Left lung (tissue), 14 donors: ENCODE measurements at places on chromosomes 12 and 14.

GRCh38 chr14:63388766-63389431, 70.2 kb upstream of the GPHB5 start:
- DNase-seq: peak; percentile 63

DNA sequence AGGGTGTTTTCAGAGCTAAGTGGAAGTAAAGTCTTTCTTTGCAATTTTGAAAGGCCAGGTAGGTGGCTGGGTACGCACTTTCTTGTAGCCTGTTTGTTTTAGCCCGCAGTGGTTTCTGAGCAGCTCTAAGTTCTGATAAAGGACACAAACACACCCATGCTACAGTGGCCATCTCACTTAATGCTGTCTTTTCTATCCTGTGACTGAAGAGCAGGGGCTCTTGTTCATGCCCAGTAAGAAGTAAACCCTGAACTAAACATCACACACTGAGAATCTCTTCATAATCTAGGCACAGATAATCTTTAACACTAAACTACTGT, 427.2 kb downstream of the RAD51B start:
- no peak for DNase-seq

GRCh38 chr12:121858662-121859572, at the start of gene HPD:
TSS of gene HPD (minus strand) at chr12:121858859. CDS start at chr12:121858823, 36 bp downstream.
- DNase-seq: no peak

GRCh38 chr12:119363037-119363436, 28.5 kb downstream of the CCDC60 start:
- DNase-seq: no peak

GRCh38 chr14:105931808-105932483, 405.6 kb downstream of the TMEM121 start:
- DNase-seq: no peak

DNA sequence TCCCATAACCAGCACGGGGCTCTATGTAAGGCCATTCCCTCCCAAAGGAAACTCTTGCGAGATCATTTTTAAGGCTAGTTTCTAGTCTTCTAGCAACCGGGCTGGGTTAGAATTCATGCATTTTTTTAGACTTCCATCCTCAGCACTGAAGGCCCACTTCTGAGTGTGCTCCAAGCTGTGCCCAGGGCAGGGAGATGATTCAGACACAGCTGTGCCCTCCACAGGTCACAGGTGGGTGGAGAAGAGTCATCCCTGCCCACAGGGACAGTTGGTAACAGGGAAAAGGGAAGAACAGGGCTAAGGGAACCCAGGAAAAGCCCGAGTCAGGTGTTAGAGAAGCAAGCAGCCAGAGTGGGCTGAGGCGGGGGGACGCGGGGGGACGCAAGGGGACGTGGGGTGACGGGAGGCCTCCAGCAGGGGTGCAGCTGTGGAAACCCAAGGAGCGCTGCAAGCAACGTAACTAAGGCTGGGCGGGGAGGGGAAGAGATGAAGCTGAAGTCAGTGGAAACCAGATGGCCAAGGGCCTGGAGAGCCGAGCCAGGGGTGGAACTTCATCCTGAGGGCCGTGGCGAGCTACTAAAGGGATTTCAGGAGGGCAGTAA, 27.2 kb upstream of the PPP2R5C start:
- no peak for DNase-seq

DNA sequence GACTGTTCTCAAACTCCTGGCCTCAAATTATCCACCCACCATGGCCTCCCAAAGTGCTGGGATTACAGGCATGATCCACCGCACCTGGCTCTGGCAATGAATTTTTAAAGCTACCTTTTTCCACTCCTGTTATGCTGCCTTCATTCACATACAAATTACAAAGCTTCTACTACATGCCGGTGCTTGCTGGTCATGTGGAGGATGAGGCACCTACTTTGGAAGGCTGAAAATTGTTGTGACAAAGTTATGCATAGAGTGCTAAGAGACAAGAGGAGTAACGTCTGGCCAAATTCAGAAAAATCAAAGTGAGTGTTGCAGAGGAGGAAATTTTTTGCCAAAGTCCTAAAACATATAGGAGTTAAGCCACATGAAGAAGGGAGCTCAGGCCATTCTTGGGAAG, 191.7 kb upstream of the PPFIA2 start:
- DNase-seq: no peak

DNA sequence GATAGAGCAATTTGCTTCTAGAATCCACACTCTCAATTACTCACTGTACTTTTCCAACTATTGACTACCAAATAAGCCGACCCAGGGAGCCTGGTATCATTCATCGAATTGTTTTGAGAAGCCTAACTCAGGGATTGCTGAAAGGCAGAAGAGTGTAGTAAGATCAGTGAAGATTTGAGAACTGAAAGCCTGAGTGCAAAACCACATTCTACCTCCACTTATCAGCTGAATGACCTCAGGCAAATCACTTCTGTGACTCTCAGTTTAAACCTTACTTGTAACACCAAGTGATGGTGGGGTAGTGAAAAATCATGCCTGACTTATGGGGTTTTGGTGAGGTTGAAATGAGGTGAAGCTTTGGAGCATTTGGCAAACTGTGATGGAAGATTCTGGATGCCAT, 126.1 kb upstream of the MAX start:
- no peak for DNase-seq

DNA sequence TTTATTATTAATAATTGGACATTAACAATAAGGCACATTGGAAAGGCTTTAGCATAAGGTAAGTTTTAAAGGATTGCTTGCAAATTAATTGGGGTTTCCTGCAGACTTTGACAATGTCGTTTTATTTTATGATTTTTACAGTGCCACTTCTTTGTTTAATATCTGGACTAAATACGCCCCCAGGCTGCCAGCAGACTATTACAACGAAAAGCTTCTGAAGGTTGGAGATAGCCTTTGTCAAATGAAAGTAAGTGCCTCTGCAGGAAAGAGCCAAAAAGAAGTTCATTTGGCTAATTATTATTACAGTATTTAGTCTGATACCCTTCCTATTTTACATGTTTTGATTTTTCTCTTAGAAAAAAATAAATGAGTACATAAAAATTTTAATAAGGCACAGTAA, 11.3 kb downstream of the CFAP54 start:
- DNase-seq: no peak

GRCh38 chr14:89425931-89426330, 8.9 kb upstream of the FOXN3 start:
- no peak for DNase-seq

- no peak for DNase-seq
Measured at GRCh38 chr12:93153321-93153720, 224.2 kb upstream of the EEA1 start.

GRCh38 chr12:116373572-116374206, 96.2 kb upstream of the MED13L start:
- DNase-seq: no peak

DNA sequence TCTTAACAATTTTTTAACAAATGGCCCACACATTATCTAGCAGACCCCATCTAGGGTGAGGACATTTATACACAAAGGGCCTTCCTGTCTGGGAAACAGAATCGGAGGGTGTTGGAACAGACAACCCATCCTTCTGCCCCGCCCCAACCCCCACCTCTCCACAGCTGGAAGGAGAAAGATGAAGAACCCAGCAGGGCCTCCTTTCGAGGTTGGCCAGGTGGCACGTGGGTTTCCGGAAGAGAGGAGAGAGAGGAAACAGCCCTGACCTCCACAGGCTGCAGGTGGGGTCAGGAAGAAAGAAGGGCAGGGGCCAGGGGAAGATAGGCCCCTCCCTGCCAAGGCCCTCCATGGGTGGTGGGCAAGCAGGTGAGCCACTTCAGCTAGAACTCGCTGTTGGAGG, 57.2 kb downstream of the LRRC74A start:
- no peak for DNase-seq

GRCh38 chr12:52865090-52865944, 16.5 kb upstream of the KRT78 start:
- peak; percentile 78 for DNase-seq

DNA sequence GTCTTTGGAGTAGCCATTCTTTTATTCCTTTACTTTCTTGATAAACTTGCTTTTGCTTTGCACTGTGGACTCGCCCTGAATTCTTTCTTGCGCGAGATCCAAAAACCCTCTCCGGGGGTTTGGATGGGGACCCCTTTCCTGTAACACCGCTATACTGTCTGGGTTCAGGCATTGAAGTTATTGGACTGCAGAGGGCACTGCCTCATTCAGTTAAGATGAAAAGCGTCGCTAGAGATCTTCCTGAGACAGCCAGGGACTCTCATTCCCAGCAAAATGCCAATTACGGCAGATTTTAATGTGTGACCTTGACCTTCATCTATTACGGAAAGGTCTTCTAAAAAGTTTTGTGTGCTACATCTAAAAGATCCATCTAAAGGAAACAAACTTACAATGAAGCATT, 17.3 kb upstream of the RIMKLB start:
- no peak for DNase-seq

- no peak for DNase-seq
Measured at GRCh38 chr12:114995891-114996290, 311.9 kb upstream of the TBX3 start.

GRCh38 chr14:104297313-104297704, 158.9 kb downstream of the KIF26A start:
- peak; percentile 39 for DNase-seq

GRCh38 chr14:103423050-103423461, 37.8 kb downstream of the MARK3 start:
- DNase-seq: no peak

DNA sequence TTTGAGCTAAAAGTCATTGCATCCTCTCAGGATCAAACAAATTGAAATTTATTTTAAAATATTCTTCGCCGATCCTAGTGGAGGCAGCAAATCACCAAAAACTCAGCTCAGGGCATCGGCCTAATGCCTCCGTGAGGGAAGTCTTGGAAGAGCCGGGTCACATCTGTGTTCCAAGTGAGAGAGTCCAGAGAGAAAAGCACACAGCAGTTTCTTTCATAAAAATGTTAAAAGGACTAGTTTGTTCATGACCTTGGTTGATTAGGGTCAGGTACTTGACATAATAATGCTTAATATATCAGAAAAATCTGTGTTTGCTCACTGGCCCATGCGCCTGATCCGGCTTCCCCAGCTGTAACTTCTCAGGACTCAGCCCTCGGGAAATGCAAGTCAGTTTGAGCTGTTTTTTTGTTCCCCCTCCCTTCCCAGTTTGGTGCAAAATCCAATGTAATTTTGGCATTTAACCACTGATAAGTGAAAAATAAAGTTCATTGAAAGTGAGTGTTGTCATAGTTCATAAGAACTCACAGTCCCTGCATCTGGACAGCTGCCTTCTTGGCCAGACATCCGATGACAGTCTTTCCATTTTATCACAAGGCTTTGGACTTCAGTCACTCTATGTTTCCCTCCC, 161.7 kb downstream of the CAND1 start:
- no peak for DNase-seq

DNA sequence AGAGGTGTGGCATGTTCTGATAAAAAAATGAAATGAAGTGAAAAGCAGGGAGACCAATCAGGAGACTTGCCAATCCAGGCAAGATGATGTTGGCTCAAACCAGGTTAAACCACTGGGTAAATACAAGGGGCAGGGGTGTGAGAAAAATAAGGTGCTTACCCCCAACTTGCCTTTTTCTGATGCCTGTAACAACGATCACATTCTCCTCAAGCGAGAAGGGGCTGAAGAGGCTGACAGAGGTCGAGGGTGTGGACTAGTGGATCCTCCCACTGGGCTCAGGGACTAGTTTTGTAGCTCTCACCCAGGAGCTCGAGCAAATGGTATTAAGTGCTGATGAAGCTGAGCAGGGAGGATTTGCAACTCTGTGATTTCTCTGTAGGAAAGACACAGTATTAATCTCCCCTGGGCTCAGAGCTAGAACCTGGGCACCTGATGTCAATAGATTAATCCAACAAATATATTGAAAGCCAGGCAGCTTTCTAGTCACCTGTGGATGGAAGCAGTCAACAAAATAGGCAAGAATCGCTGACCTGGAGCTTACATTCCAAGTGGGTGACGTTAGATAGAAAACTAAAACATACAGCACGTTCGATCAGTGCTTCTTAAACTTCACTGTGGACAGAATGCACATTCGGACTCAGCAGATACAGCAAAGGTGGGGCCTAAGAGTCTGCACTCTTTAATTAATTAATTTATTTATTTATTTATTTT, 15.2 kb upstream of the EAPP start:
- DNase-seq: no peak

DNA sequence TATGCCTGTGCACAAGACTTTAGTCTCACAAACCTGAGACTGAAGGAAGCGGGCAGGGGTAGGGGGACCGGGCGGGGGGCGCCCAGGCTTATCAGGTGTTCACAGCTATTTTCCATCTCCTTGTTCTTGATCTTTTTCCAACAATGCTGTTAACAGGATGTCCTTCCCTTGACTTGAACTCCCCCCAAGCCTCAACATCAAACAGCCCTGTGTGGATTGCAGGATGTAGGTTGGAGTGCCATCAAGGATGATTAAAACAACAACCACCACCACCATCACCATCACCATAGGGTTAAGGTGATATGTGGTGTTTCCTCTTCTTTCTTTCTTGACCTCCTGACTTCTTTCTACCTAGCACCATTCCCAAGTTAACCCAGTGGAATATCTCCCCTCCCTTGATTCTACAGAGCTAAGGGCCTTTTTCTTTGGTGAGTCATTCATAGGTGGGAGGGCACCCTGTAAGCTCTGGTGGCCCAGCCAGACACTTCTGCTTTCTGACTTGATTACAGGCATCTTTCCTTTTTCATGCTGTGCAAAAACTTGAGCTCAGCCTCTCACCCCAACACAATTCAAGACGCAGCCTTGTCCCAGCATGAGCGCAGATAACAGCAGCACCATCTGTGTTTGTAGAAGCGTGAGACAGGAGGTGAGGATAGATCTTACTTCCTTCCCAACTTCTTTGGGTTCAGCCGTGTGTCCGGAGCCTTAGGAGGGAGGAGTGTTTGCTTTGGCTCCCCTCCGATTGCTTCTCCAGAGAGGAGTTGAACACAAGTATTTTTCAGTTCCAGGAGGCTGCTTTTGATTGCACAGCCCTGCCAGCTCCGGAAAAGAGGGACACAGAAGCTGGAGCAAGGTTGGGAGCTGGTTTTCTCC, 26.8 kb downstream of the FLVCR2 start:
- peak; percentile 63 for DNase-seq

- DNase-seq: no peak
Measured at GRCh38 chr12:57872362-57872761, 25.8 kb upstream of the CTDSP2 start.

DNA sequence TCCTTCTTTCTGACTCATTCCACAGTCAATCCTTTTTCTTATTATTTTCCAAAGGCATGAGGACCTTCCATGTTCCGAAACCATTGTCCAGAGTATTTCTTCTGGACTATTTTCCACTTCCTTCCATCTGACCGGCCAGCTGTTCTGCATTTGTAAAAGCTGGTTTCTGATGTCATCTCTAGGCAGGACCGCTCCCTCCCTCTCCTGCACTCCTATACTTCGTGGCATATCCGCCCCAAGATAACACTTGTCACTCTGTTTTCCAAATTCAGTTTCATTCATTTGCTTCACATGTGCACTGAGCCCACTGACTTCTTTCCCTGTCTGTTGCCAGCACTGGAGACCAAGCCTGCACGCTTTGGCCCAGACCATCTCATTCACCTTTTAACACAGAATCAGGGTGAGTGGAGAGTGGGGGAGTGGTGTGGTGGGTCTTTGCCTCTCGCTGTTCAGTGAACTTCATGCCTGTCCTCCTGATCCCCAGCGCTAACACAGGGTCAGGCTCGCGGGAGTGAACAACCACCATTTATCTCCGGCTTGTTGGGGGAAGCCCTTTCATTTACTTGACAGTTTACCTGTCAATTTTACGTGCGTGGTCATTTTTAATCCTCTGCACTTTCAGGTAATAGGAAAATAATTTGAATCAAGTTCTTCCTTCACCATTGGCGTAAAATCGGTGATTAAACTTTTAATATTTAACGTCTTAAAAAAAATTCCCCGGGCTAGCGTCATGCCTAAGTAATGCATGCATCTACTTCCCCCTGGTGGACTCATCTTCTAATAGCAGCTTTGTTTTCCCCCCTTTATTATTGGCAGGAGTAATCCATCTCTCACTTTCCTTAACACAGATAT, 52.5 kb downstream of the C12orf75 start:
- peak; percentile 54 for DNase-seq

- DNase-seq: no peak
Measured at GRCh38 chr14:66998013-66998412, 191.2 kb upstream of the GARIN2 start.
